CD4-positive, CD25-positive, alpha-beta regulatory T cell (primary cell): ENCODE measurements at places on chromosomes 4 and X. TPM values are rescaled to one million over a fixed set of nuclear protein-coding genes. Genes with fewer than 3 reads are reported as not detected.

- DNase-seq, result no peak
These were observed 9.0 kb downstream of the TSC22D3 start for GRCh38 chrX:107766470-107767150.

GRCh38 chrX:106670631-106671030 is 55.9 kb upstream of the RNF128 start:
- DNase-seq, result no peak

DNA sequence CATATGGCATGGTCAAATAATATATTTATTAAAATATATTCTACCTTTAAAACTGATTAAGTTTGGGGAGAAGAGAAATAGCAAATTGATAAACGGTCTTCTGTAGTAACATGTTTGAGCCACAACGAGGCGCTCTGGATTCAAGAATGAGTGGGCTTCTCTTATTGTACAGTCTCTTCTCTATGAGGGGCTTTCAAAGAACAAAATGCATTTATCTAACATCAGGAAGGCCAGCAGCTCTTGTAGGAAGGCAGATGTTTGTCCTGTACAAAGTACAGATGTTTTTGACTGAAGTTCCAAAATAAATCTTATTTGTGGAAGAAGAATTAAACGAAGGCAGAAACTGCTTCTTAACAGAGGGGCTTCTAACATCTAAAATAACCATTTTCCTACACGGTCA is 153.6 kb downstream of the RASL11B start:
- DNase-seq, result no peak

GRCh38 chrX:84358271-84358670 is 144.0 kb downstream of the HDX start:
- DNase-seq, result no peak

DNA sequence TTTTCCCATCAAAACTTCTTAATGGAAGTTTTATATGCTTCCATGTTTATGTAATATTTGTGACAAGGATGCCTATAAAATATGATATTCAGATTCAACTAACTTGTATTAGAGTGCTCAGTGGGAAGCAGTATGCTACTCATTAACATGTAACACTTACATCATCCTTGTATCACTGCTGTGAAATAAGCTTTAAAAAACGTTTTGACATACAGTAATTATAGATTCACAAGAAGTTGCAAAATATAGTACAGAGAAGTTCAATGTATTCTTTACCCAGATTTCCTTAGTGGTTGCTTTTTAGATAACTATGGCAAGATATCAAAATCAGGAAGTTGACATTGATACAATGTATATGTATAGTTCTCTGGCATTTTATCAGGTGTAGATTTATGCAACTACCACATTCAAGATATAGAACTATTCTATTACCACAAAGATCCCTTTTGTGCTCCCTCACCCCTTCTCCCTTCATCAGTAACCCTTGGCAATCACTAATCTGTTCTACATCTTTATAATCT is 56.3 kb downstream of the DTHD1 start:
- no peak for DNase-seq

Gene CENPVL1
- not detected for total RNA-seq

- no peak for DNase-seq
These were observed 483.8 kb downstream of the AFF2 start for GRCh38 chrX:148984238-148984637.
